ENCODE measurements at places on chromosomes 6 and 20. TPM values are rescaled to one million over a fixed set of nuclear protein-coding genes. Genes with fewer than 3 reads are reported as not detected.

PERP gene
- total RNA-seq: 4.2 TPM

- H3K27ac ChIP-seq: no peak overlapping the region
- peaks cover 18% of the 10 kb centered on the region for H3K4me1 ChIP-seq
- no peak overlapping the region for H3K4me3 ChIP-seq
- DNase-seq: no peak
- no peaks in the 10 kb centered on the region for H3K27me3 ChIP-seq
Measured at GRCh38 chr6:112284603-112285002, 30.2 kb upstream of the LAMA4 start.

- peaks cover 8% of the 10 kb centered on the region for H3K27me3 ChIP-seq
- DNase-seq: peak; percentile 29
- no peaks in the 10 kb centered on the region for H3K36me3 ChIP-seq
- peaks cover 12% of the 10 kb centered on the region for H3K4me1 ChIP-seq
- no peak overlapping the region for H3K27ac ChIP-seq
- H3K4me3 ChIP-seq: no peak overlapping the region
Measured at GRCh38 chr20:37406010-37406998, 60.4 kb downstream of the SRC start.

- H3K27ac ChIP-seq: peak overlapping the region; percentile 82
- no peaks in the 10 kb centered on the region for H3K36me3 ChIP-seq
- no peak for DNase-seq
- H3K27me3 ChIP-seq: no peaks in the 10 kb centered on the region
- H3K4me1 ChIP-seq: peaks cover 41% of the 10 kb centered on the region
Measured at GRCh38 chr6:139373928-139374356, 506 bp downstream of the CITED2 start.

- no peak overlapping the region for H3K27ac ChIP-seq
- no peaks in the 10 kb centered on the region for H3K27me3 ChIP-seq
- no peak overlapping the region for H3K4me3 ChIP-seq
- no peaks in the 10 kb centered on the region for H3K4me1 ChIP-seq
- peaks cover 41% of the 10 kb centered on the region for H3K36me3 ChIP-seq
- no peak for DNase-seq
Measured at GRCh38 chr6:169763308-169763707, 11.9 kb downstream of the ERMARD start.

DNA sequence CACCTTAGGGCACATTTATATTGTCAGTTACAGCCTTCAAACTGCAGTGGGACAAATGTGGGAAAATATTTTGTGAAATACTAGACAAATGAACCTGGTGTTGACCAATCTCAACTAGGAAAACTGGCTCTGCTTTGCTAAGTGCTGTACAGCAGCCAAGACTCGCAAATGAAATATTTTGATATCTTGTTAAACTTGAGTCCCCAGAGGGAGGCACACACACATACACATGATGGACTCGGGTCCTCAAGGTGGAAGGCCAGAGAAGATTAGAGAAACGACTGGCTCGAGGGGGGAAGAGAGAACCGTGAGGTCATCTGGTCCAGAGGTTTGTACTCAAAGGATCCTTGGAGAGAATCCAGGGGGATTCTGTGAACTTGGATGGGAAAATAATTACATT lies 67.3 kb upstream of the JAG1 start:
- no peaks in the 10 kb centered on the region for H3K4me1 ChIP-seq
- H3K4me3 ChIP-seq: no peak overlapping the region
- no peak for DNase-seq
- H3K27ac ChIP-seq: no peak overlapping the region

R3HDML gene
- not detected for total RNA-seq

TENT5A gene
- total RNA-seq: 5.8 TPM

DNA sequence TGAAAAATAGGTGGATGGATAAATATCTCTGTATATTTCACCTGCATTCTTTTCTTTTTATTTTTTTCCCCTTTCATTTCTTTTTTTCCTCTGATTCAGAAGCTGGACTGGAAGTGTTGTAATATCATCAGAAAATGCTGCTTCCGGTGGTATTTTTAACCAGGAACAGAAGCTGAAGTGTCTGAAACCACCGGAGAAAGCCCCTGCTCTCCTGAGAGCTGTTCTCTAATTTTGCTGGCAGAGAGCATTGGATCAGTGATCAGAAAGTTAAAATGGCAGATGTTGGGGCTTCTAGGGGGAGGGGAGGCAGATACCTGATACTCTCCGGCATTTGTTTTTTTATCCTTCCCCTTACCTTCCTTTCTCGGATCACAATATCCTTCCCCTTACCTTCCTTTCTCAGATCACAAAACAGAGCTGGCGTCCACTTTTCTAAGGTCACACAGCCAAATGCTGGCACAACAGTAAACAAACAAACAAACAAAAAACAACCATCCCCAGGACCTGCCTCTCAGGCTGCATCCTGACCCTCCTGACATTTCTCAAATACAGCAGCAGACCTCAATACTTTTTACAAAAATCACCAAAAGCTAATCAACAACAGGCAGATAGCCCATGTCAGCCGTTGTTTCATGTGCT lies 143.2 kb upstream of the ZNF217 start:
- DNase-seq: no peak
- H3K36me3 ChIP-seq: no peaks in the 10 kb centered on the region
- no peaks in the 10 kb centered on the region for H3K27me3 ChIP-seq
- H3K4me3 ChIP-seq: no peak overlapping the region
- peaks cover 26% of the 10 kb centered on the region for H3K4me1 ChIP-seq
- H3K27ac ChIP-seq: no peak overlapping the region

DNA sequence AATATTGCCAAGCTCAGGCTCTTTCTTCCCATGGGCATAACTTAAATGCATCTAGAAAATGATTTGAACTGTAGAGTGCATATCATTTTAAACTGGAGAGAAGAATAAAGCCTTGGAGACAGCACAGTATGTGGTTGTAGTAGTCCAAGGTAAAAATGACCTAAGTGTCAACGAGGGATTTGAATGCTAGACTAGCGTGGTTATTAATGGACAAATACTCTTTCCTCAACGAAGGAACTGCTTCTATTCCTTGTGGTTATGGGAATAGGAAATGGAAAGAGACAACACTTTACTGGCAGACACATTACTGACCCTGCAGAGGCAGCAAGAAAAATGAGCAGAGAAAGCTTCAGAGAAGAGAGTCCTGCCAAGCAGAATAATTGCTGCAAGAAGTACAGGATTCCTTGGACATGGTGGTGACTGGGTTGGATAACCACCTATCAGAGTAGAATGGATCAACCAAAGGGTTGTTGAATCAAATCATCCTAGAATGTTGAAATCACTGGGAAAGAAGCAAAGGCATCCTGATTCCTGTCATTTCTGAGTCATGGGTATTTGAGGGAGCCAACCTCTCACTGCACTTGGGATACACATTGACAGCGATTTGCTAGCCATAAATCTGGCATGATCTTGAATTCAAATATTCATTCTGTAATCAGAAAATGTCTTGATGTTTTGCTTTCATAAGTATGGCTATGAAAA lies 258.1 kb upstream of the EPHA7 start:
- H3K27ac ChIP-seq: no peak overlapping the region
- no peaks in the 10 kb centered on the region for H3K36me3 ChIP-seq
- H3K4me3 ChIP-seq: no peak overlapping the region
- H3K27me3 ChIP-seq: no peaks in the 10 kb centered on the region
- H3K4me1 ChIP-seq: no peaks in the 10 kb centered on the region
- no peak for DNase-seq

DNA sequence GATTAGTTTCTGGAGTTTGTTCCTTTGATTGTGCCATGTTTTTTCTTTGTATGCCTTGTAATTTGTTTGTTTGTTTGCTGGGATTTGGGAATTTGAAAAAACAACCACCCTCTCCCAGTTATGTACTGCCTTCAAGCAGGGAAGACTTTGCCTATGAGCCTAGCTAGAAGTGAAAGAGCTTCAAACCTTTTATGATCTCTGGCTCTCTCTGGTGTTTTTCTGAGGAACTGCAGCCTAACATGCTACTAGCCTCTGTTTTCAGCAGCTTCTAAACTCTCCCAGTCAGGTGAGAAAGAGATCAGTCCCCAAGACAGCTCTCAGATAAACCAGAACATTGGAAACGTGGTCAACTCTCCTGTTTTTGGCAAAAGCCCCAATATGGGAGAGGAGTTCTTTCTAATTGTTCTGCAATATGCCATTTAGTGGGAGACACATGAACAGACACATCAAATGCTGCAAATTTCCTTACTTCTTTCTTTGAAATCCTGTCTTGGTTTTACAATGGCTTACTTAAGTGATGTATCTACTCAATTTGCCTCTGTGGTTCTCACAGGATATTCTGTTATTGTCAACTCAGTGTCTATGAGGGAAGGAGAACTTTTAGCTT lies 58.9 kb upstream of the SERINC1 start:
- peaks cover 2% of the 10 kb centered on the region for H3K27me3 ChIP-seq
- H3K4me1 ChIP-seq: no peaks in the 10 kb centered on the region
- H3K4me3 ChIP-seq: no peak overlapping the region
- no peaks in the 10 kb centered on the region for H3K36me3 ChIP-seq
- H3K27ac ChIP-seq: no peak overlapping the region

GRCh38 chr6:132498638-132499037 lies 14.3 kb downstream of the STX7 start:
- peaks cover 17% of the 10 kb centered on the region for H3K4me1 ChIP-seq
- no peak overlapping the region for H3K27ac ChIP-seq
- no peaks in the 10 kb centered on the region for H3K27me3 ChIP-seq
- no peak overlapping the region for H3K4me3 ChIP-seq
- peaks cover 12% of the 10 kb centered on the region for H3K36me3 ChIP-seq

DNA sequence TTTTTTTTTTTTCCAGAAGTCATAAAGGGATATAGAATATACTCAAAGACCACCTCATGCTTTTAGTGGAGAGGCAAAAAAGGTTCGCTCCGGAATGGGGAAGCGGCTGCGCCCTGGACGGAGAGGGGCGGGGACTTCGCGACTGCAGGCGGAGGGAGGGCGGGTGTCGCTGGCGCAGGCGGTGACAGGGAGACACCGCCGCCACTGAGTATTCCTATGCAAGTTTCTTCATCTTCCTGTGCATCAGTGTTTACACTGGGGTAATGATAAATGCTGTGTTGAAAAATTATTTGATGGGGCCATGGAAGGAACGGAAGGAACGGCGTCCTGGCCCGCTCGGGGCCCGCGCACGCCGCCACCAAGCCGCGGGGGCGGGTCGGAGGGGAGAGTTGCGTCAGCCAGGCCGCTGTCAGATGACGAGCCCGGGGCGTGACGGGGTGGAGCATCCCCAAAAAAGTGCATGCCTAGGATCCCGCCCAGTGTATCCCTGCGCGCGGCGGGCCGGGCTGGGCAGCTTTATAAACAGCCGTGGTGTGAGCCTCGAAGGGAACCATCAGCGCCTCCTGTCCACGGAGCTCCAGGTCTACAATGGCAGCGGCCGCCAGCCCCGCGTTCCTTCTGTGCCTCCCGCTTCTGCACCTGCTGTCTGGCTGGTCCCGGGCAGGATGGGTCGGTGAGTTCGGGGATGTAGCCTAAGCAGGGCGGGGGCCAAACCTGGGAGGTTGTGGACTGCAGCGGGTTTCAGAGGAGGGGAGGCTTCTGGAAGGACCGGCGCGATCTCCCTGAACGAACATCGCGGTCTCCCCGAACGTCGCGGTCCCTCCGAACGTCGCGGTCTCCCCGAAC lies at the start of gene ULBP1:
Gene ULBP1 (plus strand): TSS at position 482 of the 846 bp plus-strand sequence. CDS start 107 bp downstream, at position 589.
- H3K36me3 ChIP-seq: no peaks in the 10 kb centered on the region
- DNase-seq: peak; percentile 74
- peak within 1 kb of the TSS; percentile 39 for H3K4me3 ChIP-seq
- peaks cover 30% of the 10 kb centered on the region for H3K4me1 ChIP-seq
- no peak within 1 kb of the TSS for H3K27ac ChIP-seq
- H3K27me3 ChIP-seq: peaks cover 44% of the 10 kb centered on the region

GRCh38 chr6:3269281-3269975 lies 10.7 kb downstream of the PSMG4 start:
- H3K27ac ChIP-seq: no peak overlapping the region
- H3K36me3 ChIP-seq: peaks cover 36% of the 10 kb centered on the region
- H3K27me3 ChIP-seq: no peaks in the 10 kb centered on the region
- H3K4me1 ChIP-seq: no peaks in the 10 kb centered on the region
- H3K4me3 ChIP-seq: no peak overlapping the region

GRCh38 chr6:9039258-9039657 lies 603.9 kb upstream of the SLC35B3 start:
- no peak overlapping the region for H3K27ac ChIP-seq
- H3K27me3 ChIP-seq: no peaks in the 10 kb centered on the region
- no peak for DNase-seq

DNA sequence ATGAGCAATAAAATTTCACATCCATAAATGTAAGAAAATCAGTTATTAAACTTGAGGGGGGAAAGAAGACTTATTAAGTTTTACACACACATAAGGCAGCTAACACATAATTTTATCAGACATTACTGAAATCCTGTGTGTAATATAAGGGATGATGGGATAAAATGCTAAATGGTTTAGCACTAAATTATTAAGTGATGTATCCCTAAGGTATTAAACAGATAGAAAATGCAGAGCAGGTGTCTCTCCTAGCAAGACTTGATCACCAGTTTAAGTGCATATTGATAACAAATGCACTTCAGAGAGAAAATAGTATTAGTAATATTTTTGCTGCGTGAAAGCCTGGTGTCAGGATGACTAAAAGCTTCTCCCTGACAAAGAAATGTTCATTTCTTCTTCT lies 172.8 kb upstream of the ZFP64 start:
- no peak overlapping the region for H3K4me3 ChIP-seq
- H3K36me3 ChIP-seq: no peaks in the 10 kb centered on the region
- no peak overlapping the region for H3K27ac ChIP-seq
- DNase-seq: no peak
- H3K27me3 ChIP-seq: no peaks in the 10 kb centered on the region

DNA sequence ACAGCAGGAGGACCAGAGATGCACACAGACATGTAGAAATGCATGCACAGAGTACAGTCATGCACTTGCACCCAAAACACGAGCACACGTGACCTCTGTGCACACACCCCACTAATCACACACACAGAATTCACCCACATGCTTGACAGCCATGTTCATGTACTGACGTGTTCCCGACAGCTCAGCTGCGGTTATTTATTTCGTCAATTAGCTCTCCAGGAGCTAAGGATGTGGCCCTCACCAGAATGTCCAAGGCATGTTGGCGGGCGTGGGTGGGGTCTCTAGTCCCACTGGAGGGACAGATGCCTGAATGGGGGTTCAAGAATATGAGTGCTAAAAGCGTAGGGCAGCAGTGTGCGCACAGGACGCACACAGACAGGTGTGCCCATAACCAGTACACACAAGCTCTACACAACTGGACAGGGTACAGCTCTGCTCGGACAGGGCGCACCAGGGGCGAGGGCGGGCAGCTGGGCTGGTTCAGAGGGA lies 571 bp upstream of the PRPF6 start:
- H3K4me1 ChIP-seq: peaks cover 54% of the 10 kb centered on the region
- H3K27ac ChIP-seq: peak overlapping the region; percentile 69

DNA sequence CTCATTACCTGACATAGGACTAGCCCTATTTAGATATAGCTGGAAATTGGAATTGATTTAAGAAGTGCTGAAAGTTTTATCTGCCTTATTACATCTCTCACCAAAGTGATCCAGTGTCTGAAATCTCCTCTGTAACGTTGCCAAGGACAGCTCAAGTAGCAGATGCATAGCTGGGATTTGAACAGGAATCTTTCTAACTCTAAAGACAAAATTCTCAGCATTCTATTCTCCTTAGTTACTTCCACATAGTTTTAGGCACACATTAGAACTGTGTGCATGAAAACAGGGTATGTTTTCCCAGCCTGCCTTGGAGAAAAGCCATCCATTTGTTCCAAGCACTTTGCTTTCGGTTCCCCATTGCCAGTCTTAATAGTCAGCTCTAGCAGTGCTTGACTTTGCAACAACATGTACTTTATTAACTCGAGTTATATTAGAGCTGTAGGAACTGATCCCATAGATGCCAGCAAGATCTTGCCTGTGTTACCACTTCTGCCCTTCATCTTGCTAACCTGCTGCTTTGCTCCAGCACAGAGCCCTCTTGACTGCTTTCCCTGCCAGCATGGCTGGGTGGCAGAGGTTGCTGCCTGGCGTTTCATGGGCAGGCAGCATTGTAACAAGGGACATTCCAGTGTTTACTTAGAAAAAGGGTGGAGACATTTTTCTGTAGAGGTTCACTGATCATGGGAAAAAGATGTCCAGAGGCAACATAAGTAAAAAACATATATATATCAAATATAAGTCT lies 56.1 kb upstream of the STMND1 start:
- H3K4me1 ChIP-seq: no peaks in the 10 kb centered on the region
- no peak overlapping the region for H3K4me3 ChIP-seq
- H3K36me3 ChIP-seq: no peaks in the 10 kb centered on the region
- DNase-seq: no peak

Measured in CD4-positive, alpha-beta memory T cell (primary cell).